Stimulated activated CD4-positive, alpha-beta T cell treated with anti-CD3 and anti-CD28 coated beads, Interleukin-1b, Interleukin-23, amount 100 ng/mL, for 4 hours (primary cell): ENCODE measurements at places on chromosomes 2 and 18.

DNA sequence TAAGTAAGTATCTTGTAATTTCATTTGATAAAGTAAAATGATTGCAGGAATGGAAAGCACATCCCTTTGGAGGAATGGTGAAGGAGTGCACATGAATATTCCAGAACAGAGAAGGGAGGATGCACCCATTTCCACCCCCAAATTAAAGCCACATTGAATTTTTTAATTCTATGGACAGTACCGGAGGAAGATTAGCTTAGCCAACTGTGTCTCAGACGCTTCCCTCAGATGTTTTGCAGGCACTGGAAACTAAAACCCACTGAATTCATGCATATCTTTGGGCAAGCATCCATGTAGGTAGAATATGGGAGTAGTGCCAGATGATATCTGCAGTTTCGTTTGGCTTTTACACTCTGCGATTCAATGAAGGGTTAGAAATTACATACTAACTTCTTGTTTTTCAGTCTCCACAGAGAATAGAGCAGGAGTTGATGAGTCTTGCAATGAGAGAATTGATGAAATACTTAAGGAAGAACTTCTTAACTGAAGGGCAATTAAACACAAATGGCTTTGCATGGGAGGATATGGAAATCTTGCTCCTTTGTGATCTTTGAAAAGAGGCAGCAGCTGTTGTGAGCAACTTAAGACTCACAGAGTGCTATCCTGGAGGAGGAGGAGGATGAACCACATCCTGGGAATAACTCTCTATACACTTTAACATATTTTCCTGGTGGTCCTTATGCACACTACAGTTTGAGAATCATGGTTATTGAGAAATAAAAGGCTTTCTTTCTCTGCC, 71.7 kb upstream of the MYO3B start:
- no peak for DNase-seq

DNA sequence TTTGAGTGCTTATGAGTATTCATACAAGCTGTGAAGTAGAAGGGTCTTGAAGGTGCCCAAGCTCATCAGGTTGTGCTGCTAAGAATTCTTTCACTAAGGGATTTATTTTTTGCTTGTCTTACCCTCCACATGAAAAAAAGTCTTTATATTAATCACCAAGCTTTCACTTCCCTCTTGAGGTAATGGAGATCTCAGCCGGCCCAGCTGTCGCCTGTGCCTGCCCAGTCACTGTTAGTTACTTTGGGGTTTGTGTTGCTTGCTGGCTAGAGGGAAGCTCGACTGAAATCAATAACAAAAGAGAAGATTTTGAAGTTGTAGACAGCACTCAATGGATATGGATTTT, 21.9 kb downstream of the MC2R start:
- DNase-seq: no peak

DNA sequence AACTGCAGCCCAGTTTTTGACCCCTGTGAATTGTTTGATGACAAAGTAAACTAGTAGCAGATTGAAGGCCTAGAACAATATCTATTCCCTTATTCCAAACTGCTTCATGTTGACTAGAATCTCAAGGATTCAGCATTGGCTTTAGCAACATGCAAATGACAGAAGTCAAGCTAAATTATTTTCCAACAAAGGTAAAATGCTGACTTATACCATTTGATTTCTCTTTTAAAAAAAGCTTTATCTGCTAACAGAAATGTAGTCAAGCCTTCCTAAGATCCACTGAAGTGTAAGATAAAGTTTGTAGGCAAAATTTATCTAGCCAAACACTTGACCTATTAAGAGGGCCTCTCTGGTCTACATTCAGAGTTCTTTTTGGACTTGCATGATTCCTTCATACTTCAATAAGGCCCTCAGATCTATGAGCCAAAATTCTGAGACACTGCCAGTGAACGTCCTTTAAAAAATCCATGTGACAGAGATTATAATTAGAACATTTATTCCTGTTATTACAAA, 9.5 kb upstream of the CYBRD1 start:
- DNase-seq: no peak

GRCh38 chr2:78351208-78351607, 674.3 kb upstream of the REG3G start:
- DNase-seq: no peak

GRCh38 chr2:138294451-138294850, 207.1 kb upstream of the SPOPL start:
- no peak for DNase-seq

DNA sequence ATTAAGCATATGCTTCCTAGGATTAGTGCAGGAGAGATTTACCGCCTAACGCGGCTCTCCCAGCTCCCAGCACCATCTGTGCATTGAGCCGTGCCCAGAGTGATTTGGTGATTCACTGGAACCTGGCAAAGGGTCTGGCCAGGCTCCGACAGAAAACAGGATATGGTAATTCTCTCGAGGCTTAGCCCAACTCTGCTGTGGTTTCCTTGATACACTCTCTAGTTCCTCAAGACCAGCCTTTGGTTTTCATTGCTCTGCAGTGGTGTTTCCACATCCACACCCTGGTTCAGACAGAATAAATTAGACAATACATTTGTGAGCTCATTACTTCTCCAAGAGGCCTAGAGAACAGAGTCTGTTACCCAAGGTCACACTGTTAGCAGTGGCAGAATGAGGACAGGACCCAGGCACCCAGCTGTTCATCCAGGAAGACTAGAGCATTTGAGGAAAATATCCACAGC, 23.0 kb upstream of the SMAD2 start:
- DNase-seq: no peak

DNA sequence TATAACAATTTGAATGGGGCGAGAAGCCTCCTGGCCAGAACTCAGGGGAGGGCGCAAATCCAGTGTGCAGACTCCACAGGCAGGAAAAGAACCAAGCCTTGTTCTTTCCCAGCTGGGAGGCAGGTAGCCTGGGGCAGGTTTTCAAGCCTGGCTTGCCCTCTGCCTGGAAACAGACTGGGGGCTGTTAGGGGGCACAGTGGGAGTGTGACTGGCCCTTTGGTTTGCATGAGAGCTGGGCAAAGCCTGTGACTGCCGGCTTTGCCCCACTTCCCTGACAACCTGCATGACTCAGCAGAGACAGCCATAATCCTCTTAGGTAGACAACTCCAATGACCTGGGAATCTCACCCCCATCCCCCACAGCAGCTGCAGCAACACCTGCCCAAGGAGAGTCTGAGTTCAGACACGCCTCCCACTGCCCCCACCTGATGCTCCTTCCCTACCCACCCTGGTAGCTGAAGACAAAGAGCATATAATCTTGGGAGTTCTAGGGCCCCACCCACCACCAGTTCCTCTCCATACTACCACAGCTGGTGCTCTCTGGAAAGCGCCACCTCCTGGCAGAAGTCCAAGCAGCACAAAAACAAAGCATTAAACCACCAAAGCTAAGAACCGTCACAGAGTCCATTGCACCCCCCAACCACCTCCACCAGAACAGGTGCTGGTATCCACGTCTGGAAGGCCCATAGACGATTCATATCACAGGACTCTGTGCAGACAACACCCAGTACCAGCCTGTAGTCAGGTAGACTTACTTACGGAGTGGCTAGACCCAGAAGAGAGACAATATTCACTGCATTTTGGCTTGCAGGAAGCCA, 402.5 kb downstream of the STK39 start:
- no peak for DNase-seq

- no peak for DNase-seq
Observed at GRCh38 chr18:78518805-78519204, 460.8 kb upstream of the SALL3 start.

DNA sequence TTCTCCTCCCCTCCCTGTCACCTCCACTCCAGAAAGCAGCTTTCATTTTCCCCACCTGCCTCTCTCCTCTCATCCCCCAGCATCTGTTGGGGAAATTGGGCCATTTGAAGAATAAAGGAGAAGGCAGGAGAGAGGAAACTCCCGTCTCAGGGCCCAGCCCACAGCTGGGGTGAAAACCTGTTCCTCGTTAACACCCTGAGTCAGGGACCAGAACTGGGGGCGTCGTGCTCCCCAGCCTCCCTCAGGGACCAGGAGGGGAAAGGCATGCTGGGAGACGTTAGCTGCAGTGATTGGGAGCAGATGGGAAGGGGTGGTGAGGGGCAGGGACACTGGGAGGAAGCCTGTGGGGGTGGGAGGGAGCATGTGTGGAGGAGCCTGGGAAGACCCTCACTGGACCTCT, 251.3 kb downstream of the DYSF start:
- no peak for DNase-seq

DNA sequence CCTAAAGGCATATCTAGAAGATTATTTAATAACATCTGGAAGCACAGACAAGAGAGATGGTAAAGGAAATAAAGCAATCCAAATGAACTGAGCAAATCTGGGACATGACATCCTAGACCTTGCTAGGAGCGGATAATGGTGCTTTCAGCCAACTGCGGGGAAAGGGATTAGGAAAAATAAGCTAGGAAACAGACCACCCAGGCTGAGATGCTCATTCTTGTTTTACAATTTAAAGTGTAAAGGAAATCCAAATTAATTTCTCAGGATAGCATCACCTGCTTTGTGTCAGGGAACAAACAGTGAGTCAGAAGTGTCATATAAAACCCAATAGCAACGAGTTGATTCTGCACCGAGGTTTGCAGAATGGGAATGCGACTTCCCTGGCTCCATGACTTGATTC, 112.5 kb upstream of the CXCR4 start:
- no peak for DNase-seq

GRCh38 chr2:136214307-136215200, 96.6 kb upstream of the CXCR4 start:
- no peak for DNase-seq

DNA sequence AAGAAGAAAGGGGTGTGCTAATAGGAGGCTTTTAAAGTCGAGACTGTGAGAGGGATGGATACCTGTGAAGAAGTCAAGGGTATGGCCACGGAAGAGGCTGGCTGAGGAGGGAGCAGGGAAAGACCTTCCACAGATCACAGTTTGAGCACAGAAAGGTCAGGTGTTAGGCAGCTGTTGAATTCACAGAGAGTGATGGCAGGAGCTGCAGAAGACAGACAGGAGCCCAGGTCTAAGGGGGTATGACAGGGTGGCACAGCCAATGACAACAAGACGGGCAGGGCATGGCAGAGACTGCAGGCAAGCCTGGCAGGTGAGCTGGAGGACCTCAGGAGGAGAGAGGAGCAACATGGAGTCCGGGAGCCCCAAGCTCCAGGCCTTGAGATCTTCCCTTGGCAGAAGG, 163.1 kb downstream of the LAMA1 start:
- no peak for DNase-seq

- DNase-seq: no peak
Observed at GRCh38 chr2:163185160-163185559, 346.6 kb upstream of the KCNH7 start.

DNA sequence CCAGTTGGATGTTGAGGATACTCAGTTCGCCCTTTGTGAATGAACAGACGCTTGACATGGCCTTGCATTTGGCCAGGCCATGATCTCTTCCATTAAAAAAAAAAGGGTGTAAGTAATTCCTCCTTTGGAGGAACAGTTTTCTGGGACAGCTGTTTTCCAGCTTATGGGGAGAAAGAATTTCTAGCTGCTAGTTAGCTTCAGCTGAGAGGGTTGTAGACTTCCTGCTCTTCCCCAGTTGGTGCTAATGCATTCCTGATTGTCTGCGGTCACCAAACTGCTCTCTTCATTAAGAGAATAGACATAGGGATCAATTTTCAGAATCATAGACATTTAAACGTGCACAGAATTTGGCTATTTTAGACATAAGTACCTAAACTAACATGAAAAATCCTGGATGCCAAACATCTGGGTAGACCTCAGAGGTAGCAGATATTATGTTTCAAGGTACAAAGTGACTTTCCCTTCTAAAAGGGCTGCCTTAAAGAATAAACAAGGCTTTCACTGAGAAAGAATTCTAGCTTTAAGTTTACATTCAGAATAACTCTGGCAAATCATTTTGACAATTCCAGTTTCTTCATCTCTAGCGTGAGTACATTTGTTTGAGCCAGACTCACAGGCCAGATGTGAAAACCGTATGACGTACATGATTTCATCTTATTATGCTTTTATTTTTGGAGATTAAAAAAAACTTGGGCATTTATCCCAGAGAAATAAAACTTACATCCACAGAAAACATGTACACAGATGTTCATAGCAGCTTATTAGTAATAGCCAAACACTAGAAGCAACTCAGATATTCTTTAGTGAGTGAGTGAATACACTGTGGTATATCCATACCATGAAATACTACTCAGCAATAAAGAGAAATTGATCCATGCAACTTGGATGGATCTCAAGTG, 71.2 kb downstream of the MAIP1 start:
- DNase-seq: no peak

GRCh38 chr2:123895651-123896050, 129.4 kb upstream of the CNTNAP5 start:
- DNase-seq: no peak

DNA sequence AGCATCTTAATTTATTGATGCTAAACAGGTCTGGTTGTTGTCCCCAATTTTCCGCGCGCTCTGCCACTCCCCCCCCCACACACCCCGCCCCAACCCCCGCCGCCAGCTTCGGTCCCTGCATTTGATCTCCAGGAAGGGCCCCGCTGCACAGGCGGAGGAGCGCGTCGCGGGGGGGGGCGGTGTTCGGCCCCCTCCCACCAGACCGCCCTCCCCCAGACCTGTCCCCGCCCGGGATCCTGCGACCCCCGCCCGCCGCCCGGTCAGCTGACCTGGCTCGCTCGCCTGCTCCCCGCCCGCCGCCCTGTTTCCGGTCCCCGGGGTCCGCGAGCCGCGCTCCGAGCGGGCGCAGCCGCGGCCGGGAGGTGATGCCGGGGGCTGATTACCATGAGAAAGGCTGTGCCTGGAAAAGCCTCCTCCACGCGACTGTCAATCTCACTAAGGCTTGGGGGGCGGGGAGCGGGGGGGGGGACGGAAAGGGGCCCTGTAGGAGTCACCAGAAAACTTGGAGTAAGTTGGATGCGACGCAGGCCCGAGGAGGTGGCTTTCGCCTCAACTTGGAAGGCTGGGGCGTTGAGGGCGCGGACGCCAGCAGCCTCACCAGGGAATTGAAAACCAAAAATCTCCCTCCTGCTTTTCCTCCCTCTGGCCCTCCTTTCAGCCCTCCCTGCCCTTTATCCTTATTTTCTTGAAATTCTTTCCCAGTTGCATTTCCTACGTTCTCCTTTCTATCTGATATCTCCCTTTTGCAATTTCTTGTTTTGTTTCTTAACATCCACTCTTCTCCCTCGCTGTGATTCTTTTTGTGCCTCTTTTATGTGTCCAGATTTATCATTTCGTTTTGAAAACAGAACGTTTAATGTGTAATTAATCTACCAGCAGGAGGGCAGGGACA, 4.4 kb upstream of the ZEB2 start:
- DNase-seq: no peak

- DNase-seq: no peak
Observed at GRCh38 chr2:40043191-40043590, 264.1 kb upstream of the THUMPD2 start.

GRCh38 chr2:85647823-85648526, 20.0 kb downstream of the SFTPB start:
- no peak for DNase-seq

DNA sequence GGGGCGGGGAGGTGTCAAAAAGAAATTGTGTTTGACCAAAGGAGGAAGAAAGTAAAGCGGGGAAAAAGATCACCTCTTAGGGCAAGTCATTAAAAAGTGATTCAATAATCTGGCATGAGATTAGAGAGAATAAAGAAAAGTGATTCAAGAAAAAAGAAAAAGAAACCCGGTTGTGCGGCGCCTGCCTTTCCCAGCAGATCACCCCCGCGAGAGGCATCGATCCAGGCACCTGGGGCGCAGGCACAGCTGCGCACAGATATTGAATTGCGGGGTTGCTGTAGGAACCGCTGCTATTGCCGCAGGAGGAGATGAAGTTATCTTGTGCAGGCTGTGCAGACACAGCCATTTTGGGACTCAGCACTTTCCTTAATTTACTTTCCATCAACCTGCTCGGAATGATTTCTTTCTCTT, 71.2 kb downstream of the PLB1 start:
- no peak for DNase-seq

GRCh38 chr18:65422544-65423136, 328.2 kb upstream of the CDH7 start:
- DNase-seq: no peak

GRCh38 chr2:119234021-119235019, 10.7 kb downstream of the STEAP3 start:
- no peak for DNase-seq
